ENCODE measurements at places on chromosomes 13 and 19.

GRCh38 chr19:21474671-21475181 lies 30.7 kb upstream of the ZNF429 start:
- DNase-seq = peak; percentile 85

DNA sequence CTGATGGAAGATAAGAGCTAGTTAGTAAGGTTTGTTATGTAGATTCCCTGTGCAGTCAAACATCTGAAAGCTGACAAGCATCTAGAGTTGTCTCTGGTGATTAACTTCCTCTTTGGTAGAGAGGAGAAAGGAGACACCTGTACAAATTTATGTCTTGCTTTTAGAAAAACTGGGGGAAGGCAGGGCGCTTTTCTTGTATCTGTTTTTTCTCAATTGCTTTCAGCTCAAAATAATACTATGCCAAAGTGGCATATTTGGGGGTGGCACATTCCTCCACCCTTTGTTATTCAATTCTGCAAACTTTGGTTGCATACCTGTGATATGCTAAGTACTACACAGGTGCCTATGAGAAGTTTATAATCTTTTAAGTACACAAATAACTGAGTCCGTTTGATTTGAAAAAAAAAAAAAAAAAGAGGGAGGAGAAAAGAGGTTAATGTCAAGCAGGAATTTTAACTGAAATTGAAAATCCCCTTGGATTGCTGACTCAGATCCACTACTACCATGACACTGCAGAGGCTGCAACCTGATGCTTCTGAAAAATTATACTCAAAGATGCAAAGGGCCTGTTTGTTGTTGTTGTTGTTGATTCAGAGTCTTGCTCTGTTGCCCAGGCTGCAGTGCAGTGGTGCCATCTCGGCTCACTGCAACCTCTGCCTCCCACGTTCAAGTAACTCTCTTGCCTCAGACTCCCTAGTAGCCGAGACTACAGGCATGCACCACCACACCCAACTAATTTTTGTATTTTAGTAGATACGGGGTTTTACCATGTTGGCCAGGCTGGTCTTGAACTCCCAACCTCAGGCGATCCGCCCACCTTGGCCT lies 164.8 kb upstream of the NBEA start:
- DNase-seq = no peak

DNA sequence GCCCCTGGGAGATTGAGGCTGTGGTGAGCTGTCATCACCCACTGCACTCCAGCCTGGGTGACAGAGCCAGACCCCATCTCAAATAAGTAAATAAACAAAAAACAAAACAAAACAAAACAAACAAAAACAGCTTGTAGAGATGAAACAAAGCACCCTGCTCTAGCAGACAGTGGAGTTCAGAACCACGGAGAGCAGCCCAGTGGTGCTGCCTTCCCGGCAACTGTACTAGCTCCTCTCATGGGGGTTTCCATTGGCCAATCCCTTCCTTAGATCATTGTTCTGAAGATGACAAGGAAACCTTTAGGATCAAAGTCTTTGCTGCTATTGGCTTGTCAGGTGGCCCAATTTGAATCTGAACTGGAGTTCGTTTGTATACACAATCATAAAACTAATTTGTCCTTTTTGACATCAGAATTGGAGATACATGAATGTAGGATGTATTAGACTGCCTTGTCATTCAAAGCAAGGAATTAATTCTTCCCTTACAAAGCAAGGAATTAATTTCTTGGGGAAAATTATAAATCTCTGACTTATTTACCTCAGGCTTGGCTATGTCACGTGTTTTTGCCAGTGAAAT lies 19.7 kb upstream of the SYCN start:
- DNase-seq = no peak

DNA sequence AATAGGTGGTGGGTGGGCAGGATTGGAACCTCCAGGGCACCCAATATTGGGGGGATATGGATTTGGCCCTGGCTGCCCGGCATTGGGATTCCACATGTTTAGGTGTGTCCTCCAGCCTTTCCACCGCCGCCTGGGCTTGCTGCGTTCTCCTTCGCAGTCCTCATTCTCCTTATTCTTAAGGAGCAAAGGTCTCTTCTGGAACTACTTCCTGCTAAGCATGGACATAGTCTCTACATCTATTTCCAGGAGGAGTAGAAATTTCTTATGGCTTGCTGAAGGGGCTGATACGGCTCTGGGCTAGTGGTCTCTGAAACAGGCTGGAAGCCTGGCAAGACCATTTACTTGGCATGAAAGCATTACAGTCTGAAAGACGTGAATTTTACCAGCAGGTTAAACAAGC lies 9.2 kb upstream of the FCGBP start:
- DNase-seq = no peak
